ENCODE measurements at places on chromosomes 16 and 17.

DNA sequence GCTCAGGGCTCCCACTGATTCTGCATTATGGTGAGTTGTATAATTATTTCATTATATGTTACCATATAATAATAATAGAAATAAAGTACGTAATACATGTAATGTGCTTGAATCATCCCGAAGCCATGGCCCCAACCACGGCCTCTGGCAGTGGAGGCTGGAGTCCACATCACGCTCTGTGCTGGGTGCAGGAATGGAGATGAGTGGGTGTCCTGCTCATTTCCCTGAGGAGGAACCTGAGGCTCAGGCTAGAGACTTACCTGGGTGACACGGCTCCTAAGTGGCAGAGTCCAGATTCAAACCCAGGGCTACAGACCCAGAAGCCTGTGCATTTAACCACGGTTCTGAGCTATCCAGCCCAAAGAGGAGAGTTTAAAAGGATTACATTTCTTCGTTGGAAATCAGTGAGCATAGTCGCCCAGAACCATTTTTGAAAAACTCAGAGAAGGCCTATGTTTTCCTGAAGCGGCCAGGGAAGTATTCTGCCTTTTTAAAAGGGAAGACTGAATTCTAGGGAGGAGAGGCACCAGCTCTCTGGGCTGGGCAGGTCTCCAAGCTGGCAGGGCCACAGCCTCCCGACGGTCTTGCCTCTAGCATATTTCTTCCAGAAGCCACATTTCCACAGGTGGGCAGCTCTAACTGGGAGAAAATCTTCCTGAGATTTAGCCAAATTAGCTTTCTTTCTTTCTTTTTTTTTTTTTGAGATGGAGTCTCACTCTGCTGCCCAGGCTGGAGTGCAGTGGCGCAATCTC lies 6.7 kb downstream of the IL4R start:
- no peak for DNase-seq

DNA sequence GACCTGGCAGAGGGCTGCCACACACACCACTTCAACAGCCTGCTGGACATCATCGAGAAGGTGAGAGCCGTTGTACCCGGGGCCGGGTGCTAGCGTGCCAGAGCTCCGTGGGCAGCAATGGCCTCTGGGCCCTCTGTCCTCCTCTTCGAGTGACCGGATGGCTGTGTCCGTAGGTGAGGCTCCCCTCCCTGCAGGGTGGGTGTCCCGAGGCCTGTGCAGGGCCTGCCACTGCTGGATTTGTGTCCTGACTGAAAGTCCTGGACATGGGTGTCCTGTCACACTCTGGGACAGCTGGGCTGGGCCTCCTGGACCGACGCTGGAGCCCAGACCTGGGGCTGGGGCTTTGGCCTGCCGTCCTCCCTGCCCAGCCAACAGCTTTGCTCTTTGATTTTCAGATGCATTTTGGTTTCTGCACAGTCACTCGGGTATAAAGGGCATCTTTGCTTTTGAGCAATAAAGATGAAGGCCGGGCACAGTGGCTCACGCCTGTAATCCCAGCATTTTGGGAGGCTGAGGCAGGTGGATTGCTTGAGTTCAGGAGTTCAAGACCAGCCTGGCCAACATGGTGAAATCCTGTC lies 16.7 kb downstream of the TSC2 start:
- no peak for DNase-seq

DNA sequence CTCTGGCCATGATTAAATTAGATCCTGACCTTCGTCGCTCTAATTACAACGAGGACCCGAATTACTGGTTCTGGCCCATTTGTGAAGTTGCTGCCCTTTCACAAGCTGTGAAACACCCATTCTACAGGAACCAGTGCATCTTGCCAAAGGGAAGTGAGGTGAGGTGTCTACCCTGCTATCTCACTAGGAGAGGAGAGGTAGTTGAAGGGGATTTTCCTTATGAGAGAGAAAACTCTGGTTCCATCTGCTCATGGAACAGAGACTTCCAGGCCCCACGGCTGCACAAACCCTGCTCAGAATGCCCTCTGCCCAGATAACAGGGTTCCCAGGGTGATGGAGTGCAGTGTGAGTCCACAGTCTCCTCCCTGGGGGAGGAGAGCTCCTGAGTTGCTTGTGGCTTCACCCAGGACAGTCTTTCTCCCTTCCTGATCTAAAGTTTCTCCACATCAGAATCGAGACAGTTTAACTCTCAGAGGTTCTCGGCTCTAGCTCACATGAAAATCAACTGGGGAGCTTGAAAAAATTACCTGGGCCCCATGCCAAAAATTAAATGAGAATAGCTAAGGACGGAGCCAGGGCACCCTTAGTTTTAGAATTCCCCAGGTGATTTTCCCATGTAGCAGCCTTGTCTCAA lies 7.8 kb upstream of the SSTR2 start:
- DNase-seq, result no peak

GRCh38 chr16:86570558-86571529 lies 4.2 kb downstream of the FOXC2 start:
- no peak for DNase-seq

- no peak for DNase-seq
Measured at GRCh38 chr16:86732621-86733295, 154.4 kb downstream of the FOXL1 start.

DNA sequence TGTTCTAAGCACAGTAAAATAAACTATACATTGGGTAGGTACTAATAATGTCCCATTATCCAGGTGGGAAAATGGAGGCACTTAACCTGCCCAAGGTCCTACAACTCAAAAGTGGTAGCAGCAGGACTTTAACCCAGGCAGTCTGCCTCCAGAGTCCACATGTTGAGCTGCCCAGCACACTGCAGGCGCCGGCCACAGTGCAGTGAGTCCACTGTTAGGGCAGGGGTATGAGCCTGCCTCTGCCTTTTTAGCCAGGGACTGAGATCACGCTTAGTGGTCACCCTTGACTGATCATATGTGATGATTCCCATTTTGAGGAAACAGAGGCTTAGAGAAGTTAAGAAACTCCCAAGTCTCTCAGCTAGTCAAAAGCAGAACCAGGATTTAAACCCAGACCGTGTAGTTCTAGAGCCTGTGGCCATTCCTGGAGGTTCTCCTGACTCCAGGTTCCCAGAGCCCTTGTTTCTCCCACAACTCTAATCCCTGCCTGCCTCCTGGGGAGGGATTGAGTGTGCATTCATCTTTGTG lies 8.4 kb downstream of the CES1 start:
- DNase-seq, result no peak

GRCh38 chr17:8532021-8532420 lies 96.3 kb downstream of the NDEL1 start:
- DNase-seq, result no peak

DNA sequence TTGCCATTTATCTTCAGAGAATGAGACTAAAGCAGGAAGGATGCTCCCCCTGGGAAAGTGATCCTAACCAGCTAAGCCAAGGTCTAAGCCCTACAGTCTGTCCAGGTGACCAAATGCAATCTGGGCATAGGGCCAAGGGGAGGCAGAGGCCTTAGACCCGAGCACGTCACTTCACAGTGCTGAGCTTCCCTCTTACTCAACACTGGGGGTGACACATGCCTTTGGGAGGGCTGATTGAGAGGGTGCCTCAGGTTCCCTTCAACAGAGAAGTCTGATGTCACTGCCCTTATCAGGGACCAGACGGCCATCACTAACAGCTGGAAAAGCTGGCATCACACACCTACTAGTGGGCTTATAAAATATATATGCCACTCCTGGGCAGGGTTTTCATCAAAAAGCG lies 4.0 kb downstream of the CIAO2B start:
- DNase-seq, result no peak

- peak; percentile 82 for DNase-seq
Measured at GRCh38 chr17:58329035-58329809, 627 bp upstream of the TSPOAP1 start.

DNA sequence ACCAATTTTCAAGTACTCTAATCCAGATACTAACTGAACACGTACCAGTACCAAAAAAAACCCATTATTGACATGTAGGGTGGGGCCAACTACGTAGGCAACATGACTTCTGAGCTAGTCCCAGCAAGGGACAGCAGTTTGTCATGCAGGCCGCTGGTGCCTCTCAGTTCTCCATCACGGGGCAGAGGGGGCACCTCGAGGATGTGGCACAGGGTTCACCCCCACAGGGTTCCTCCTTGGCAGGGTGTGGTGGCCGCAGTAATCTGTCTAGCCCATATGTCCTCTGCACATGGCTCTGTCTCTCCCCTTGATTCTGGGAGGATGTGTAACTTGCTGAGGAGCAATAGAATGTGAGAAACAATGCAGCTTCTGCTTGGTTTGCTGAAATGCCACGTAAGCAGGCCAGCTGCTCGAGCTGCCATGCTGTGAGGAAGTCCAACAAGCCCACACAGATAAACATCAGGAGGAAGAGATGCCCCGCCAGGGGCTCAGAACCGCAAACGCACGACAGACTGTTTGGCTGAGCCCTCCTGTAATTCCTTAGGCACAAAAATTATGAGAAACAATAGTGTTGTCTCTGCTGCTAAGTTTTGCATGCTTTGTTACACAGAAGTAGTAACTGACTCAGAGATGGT lies 62.4 kb downstream of the NT5M start:
- no peak for DNase-seq

- no peak for DNase-seq
Measured at GRCh38 chr17:75842963-75843576, 1.1 kb downstream of the UNC13D start.

- no peak for DNase-seq
Measured at GRCh38 chr17:72334205-72334604, 213.4 kb downstream of the SOX9 start.

GRCh38 chr16:55641430-55642056 lies 14.2 kb upstream of the SLC6A2 start:
- no peak for DNase-seq

DNA sequence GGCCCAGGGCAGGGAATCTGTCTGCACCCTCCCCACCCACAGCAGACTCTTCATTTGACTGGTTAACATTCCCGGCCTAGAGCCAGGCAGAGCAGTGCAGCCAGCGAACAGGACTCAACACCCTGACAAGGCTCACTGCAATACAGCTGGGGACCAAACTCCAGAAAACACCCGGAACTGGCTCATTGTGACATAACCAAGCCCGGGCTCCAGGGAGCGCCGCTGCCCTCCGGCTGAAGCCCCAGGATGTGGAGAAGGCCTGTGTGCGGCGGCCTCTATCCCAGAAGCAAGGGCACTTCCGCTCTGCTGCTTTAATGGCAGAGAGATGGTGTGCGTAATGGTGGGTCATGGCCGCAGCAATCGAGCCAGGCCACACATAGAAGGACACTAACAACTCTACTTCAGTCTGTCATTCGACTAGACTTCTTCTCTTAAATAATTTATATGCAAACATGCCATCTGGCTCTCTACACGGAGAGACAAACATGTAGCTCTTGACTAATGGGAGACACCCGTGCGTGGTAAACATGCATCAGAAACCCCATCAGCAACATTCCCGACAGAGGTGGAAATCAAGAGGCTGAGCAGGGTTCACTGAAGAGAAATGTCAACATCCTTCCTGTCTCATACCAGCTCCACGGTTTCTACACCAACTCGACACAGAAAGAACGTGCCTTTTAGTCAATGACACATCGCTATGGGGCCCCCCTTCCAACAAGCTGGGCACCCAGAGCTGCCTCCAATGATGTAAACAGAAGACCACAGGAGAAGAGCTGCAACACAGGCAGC lies 18.0 kb downstream of the KLHDC4 start:
- no peak for DNase-seq

DNA sequence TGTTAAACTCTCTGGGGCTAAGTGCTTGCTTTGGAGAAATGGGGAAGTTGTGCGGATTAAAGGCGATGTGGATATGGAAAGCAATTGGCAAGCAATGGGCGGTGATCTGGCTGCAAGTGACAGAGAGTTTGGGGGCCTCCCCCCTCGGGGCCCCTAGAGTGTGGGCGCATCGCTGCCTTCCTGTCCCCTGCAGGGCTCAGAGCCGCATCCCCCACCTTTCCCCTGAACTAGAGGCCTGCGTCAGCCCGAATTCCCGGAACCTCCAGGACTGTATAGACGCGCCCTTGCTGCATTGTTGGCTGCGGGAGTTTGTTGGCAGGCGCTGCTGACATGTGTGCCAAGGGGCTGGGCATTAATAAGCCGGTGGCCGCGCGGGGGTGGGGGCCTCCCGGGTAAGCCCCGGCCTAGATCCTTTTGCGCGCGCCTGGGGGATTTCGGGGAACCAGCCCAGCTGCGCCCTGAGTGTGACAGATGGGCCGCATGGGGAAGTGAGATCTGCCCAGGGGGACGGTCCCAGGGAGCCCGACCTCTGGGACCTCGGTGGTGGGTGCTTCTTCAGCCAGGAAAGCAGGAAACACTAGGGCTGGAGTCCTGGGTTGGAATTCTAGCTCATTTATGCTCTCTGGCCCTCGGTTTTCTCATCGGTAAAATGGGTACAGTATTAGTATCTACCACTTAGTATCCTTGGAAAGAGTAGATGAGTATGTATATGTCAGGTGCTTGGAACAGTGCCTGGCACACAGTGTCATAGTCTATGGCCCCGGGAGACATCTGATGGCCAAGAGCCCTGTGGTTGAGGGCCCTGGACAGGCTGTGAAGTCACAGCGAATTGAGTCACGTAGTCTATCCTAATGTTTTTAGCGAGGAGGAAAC lies 1.0 kb downstream of the EEF2K start:
- DNase-seq, result peak; percentile 54

GRCh38 chr17:7306911-7307685 lies at the start of gene EIF5A:
TSS of gene EIF5A (plus strand) at chr17:7307628. CDS start at chr17:7309636, 2,008 bp downstream.
- peak; percentile 100 for DNase-seq

- no peak for DNase-seq
Measured at GRCh38 chr16:83389751-83390150, 418.0 kb upstream of the HSBP1 start.

GRCh38 chr16:79089735-79090284 lies 510.7 kb downstream of the MAF start:
- no peak for DNase-seq

DNA sequence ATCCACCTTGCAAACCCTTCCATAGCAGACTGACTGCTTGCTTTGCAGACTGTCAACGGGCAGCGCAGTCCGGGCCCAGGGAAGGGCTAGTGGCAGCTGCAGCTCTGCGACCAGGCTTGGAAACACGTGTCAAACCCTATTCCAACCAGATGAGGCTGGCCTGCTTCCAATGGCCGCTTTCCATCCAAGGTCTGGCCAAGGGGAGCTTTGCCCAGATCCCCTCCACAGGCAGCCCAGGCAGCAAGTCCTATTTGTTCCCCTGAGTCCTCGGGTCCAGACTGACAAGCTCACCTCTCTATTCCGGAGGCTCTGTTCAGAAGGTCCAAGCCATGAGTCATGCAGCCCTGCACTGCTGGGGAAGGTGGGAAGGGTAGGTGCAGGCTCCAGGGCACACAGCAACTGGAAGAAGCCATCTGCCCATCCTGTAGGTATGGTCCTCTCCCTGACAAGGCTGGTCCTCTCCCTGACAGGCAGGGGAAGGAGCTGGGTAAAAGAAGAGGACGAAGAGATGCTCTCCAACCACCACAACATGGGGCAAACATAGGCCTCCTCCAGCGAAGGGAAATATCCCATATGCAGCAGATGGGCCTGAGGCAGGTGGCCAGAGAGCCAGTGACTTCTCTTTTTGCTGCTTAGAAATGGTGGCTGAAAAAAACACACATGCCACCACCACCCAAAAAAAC lies 22.6 kb upstream of the AXIN2 start:
- DNase-seq, result no peak
